Activated T-helper 1 cell treated with anti-CD3 and anti-CD28 coated beads, Interleukin-2, amount 50 U/mL, for 16 hours (primary cell): ENCODE measurements at places on chromosomes 1 and 21.

- DNase-seq: no peak
Measured at GRCh38 chr1:183991348-183991747, 46.2 kb downstream of the COLGALT2 start.

GRCh38 chr1:86453664-86454063 lies 15.1 kb upstream of the CLCA1 start:
- no peak for DNase-seq

DNA sequence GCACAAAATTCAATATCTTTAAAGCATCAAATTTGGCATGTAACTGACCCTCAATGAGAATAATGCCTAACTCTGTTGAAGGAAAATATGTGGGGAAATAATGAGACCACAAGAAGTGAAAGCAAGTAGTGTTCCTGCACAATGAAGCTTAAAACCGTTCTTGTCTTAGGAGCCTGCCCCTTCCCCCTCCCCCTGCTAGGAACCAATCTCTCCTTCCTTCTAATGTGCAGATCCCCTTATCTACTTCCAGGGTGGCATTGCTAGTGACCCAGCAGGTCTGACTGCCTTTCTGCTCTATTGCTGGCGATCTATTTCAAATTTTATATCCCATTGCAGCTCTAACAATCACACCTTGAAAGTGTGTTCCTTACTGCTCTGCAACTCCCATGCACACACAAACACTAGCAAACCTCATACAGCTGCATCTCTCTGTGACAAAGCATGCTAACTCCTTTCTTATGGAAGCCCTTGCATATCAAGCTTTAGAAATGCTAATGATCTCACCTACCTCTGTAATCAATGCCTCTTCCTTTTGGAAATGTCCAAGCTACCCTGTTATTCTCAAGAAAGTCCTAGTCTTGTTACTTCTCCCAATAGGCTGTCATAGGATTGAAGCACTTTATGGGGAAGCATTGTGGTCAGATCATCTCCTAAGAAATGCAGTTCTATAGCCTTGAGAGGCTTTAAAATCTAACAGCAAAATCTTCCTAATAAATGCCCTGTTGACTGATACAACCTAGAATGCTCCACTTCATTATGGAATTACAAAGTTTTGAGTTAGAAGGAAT lies 26.5 kb downstream of the BCL9 start:
- no peak for DNase-seq

- DNase-seq: no peak
Measured at GRCh38 chr1:58798910-58799442, 15.1 kb upstream of the JUN start.

DNA sequence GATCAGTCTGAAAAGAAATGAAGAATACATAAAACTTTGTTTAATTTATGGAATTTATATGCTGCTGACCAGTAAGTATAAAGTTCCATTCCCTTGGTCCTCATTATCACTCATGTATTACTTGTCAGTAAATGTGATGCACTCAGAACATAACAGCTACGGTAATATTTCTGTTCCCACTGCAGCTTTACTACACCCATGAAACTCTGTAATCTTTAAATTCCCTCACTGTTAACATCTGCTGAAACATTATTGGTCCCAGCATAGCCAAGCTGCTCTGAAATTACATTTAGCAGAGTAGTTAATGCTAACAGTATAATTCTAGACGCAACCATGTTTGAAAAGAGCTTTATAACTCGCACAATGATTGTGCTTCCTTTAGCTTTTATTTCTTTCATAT lies 238.4 kb downstream of the GPATCH2 start:
- DNase-seq: no peak

DNA sequence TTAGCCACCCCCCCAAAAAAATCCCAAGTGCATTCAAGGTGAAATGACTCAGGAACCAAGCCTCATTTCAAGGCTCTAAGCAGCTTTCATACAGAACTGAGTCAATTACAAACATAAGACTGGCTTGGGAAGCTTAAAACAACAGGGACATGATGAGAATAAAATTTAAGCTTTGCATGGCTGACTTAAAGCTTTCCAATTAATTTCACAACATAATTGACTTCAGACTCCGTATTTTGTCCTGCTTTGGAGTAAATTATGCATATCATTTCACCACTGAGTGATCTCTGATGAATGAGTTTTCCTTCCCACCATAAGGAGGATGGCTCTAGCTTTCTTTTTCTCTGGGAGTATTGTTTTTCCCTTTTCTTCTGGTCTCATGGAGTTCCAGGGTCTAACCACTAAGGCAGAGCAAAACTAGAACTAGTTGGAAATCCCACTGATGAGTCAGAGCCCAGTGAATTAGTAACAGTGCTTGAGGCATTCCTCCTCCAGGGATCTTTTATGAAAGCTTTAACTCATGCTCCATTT lies 72.8 kb downstream of the XCL2 start:
- no peak for DNase-seq

GRCh38 chr1:53413175-53414001 lies 45.8 kb upstream of the DMRTB1 start:
- peak; percentile 31 for DNase-seq

GRCh38 chr1:93136445-93136844 lies 43.8 kb downstream of the TMED5 start:
- no peak for DNase-seq

GRCh38 chr1:197394831-197395608 lies 127.0 kb downstream of the CRB1 start:
- DNase-seq: no peak
